ENCODE measurements at places on chromosomes 1 and 21.

DNA sequence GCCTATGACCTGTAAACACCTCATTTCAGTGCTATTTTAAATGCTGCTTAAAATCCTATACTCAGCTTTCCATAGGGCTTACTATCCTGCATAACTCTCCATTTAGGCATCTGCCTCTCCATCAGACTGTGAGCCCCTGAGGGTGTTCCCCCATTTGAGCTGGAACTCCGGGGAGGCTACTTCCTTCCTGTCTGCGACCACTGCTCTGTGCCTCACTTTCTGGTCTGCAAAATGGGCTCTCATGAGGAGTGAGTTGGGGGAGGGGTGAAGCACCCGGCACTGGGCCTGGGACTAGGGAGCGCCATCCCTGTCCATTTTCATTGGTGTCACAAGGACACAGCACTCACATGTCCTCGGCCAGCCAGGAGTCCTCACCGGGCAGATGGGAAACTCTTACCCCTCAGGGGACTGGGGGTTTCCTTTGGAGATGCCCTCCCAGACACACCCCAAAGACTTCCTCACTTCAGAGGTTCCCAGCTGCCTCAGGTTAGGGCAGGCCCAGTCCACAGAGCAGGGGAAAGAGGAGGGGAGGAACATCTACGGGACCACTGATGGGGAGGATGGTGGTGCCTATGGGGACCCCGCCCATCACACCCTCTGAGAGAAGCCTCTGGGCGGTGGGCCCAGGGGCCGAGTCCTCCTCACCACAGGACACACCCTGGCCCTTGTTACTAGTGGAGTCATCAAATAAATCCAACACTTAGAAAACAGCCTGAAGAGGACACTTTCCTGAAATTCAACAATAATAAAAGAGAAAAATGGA is 134.9 kb downstream of the MATN1 start:
- no peak for DNase-seq

GRCh38 chr1:113899111-113899510 is 5.5 kb downstream of the AP4B1 start:
- no peak for DNase-seq

GRCh38 chr1:57142999-57143398 is 177.2 kb upstream of the C8B start:
- DNase-seq, result no peak

GRCh38 chr1:160097151-160097910 is 1.1 kb downstream of the IGSF8 start:
- no peak for DNase-seq

- no peak for DNase-seq
Observed at GRCh38 chr1:167762061-167762746, 40.4 kb downstream of the MPZL1 start.

- no peak for DNase-seq
Observed at GRCh38 chr1:3053986-3054385, 15.0 kb upstream of the PRDM16 start.

- DNase-seq, result no peak
Observed at GRCh38 chr1:105492921-105493320, 1563.6 kb upstream of the PRMT6 start.

GRCh38 chr1:237583270-237583669 is 307.5 kb downstream of the ZP4 start:
- DNase-seq, result no peak

GRCh38 chr1:53310847-53311681 is 16.8 kb downstream of the LRP8 start:
- no peak for DNase-seq

DNA sequence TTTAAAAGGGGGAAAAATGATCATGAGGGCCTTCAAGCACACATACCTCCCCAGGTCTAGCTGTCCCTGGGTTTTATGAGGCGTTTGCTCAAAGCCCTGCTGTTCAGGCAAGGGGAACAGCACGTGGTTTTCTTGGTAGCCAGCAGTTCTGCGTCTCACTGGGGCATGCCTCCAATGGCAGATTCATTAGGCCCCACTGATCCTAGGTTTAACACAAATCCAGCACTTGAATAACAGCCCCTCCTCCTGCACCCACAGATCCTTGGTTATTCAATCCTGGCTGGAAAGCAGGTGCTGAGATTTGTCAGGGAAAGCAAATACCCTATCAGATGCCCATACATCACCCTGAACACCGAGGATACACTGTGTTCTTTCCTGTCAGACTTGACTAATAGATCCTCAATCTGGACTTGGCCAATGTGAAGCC is 106.4 kb downstream of the ZC3H11B start:
- DNase-seq, result no peak

GRCh38 chr1:114390960-114391359 is 120.0 kb downstream of the TRIM33 start:
- no peak for DNase-seq

DNA sequence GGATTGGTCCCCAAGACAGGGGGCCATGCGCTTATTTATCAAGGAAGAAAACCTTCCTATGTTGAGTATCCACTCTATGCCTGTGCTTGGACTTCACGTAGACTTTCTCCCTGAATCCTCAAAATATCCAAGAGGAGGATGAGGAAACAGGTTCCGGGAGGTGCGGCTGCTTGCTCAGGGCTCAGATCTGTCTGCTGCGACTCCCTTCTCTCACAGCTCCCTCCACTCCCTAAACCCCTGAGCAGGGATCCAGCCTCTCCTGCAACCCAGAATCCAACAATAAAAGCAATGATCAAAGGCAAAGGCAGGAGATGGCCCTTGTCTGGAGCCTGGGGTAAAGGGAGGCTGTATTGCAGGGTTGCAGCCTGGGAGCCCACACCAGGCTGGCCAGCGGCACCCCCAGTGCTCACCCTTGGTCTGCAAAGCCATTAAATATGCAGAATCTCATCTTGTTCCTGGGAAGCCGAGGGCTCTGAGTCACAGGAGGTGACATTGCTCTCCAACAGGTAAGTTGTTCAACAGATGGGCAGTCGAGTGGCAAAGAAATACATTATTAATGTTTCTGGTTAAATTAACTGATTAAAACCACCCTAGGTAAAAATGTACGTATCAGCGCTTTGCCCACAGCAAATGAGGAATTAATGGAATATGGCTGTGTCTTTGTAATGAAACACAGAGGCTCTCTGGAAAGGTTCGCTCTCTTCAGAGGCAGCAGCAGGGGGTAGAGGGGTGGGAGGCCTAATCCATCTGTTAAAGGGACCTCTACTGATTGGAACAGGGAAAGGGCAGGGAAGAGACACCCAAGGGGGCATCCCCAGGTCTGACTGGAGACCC is 111.5 kb downstream of the GRIK3 start:
- DNase-seq, result no peak

- no peak for DNase-seq
Observed at GRCh38 chr21:32484706-32485380, 72.3 kb downstream of the EVA1C start.

- DNase-seq, result no peak
Observed at GRCh38 chr21:35024513-35024912, 24.6 kb downstream of the RUNX1 start.

- DNase-seq, result no peak
Observed at GRCh38 chr1:107535091-107535490, 394.3 kb downstream of the NTNG1 start.

DNA sequence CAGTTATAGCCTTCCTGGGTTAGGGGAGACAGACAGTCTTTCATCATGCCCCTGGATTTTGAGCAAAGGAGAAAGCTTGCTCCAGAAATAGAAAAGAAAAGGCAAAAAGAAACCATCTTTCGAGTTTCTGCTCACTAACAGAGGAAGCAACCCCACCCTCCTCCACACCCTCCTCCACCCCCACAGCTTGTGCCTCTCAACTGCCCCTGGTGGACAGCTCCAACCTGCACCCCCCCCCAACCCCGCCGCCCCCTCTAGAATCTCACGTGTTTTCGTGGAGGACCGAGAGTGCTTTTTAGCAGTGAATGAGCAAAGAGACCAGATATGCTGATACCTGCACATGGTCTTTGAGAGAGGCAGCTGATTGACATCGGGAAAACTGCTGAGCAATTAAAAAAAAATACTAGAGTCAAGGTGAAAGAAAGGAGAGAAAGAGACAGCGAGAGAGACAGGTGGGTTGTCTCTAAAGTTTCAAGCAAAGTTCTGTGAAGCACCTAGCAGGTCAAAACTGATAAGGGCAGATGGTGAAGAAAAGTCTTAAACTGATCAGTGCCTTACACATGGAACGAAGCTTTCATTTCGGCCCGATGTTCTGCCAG is 358.3 kb downstream of the KIF26B start:
- DNase-seq, result no peak

- no peak for DNase-seq
Observed at GRCh38 chr1:38475624-38476005, 384.0 kb downstream of the RRAGC start.

DNA sequence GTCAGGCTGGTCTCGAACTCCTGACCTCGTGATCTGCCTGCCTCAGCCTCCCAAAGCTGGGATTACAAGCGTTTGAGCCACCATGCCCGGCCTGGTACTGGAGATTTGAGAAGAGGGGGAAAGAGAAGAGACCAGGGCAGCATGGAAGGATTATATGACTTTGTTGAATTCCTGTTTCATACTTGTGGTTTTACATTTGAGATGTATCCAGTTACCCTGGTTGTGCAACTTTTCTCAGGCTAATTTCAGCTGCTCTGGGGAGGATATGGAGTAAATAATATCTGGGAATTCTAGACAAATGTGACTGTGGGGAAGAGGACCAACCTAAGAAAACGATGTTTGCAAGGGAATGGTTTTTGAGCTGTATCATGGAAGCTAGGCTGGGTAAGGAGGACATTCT is 89.5 kb upstream of the GREM2 start:
- no peak for DNase-seq

- DNase-seq, result no peak
Observed at GRCh38 chr1:54882519-54882918, 4.5 kb downstream of the DHCR24 start.

DNA sequence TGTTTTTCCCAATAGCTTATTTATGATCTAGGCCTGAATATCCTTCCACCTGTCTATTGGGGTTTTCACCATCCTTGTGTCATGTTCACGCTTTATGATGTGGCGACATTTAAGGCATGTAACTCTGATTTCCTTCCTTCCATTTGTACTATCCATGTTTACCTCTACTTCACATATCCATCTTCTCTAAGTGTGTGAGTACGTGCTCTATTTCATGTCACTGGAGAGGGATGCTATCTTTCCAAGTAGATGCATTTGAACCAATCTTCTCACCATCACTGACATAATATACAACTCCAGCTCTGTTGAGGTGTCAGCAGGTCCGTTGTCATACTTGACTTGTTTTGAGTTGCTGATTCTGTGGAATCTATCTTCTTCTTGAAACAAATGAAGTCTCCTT is 283.2 kb downstream of the PTBP2 start:
- no peak for DNase-seq

DNA sequence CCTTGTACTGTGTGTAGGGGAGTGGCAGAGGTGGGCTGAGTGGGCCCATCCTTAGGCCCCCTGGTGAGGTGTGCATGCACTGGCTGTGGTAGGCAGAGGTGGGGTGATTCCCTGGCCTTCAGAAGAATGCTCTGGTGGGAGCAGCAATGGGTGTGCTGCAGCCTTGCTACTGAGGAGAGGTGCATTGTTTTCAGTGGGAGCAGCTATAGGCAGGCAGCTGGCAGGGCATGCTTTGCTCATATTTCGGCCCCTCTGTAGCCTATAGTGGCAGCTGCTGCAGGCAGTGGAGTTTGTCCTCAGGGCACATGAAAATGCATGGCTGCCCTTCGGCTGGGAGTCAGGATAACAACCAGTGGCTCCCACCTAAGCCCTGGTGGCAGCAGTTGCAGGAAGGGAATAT is 10.1 kb upstream of the KCTD3 start:
- no peak for DNase-seq

DNA sequence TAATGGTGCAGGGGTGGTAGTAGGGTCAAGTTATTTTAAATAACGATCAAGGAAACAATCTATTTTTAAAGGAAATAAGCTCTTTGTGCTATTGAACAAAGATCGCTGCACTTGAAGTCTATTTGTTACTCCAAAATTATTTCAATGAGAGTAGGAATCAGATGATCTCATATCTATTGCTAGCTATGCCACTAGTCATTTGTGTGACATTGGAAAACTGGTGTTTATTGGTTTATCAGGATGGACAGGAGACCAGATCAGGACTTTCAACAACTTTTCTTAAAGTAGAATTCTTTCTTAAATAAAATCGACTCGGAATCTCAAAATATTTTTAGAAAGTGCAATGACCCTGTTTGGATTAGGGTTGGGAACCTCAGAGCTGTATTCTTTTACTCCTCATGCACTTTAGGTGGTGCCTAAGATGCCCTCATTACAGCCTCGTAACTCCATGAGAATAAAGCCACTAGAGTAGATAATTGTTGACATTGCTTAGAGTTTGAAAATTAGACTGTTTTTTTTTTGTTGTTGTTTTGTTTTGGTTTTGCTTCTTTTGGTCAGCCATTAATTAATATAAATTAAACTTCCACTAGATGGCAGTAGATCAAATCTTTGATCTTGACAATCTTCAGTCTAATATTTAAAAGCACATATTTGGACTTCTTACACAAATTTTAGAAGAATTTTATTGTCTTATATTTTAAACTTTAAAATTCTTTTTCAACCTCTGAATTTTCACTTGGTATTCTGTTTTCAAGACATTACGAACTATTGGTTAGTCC is 352.4 kb downstream of the USP25 start:
- DNase-seq, result no peak

- no peak for DNase-seq
Observed at GRCh38 chr1:175163702-175164101, 28.9 kb downstream of the KIAA0040 start.

GRCh38 chr1:98028800-98029199 is 108.0 kb upstream of the DPYD start:
- DNase-seq, result no peak

GRCh38 chr1:14969006-14969405 is 184.5 kb upstream of the TMEM51 start:
- DNase-seq, result no peak

DNA sequence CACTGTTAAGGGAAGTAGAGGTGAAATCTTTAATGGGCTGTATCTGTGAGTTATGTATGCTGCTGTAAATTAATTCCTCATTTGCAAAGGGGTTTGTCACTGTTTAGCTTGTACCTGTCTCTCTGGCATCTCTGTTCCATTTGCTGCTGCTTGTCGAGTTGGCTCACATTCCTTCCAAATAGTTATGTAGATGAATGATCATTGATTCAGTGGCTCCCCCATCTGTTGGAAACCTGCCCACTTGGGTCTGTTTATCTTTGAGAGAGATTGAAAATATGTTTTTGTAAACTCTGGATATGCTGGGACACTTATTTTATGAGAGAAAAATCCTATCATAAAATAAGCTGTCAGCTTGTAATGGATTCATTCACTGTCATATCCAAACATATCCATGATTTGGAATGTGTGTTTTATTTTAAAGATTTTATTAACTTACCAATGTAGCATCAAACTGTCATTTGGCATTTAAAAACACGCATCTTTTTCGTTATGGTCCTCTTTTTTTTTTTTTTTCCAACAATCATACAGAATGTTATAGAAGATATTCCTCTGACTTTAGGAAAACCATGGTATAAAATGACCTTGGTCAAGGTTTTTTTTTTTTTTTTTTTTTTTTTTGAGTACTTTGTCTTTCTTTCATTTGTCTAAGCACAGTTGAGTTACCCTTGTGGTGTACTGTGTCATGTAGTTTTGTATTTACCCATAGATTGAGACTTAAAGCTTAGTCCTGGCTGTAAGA is 3.5 kb downstream of the RYR2 start:
- no peak for DNase-seq

- no peak for DNase-seq
Observed at GRCh38 chr1:8077120-8077573, 51.0 kb upstream of the ERRFI1 start.
